Activated naive CD8-positive, alpha-beta T cell treated with anti-CD3 and anti-CD28 coated beads, Interleukin-2, amount 50 U/mL, for 24 hours (primary cell): ENCODE measurements at places on chromosomes 7 and 10.

GRCh38 chr10:122490268-122490667 lies 28.9 kb downstream of the HTRA1 start:
- DNase-seq: no peak

DNA sequence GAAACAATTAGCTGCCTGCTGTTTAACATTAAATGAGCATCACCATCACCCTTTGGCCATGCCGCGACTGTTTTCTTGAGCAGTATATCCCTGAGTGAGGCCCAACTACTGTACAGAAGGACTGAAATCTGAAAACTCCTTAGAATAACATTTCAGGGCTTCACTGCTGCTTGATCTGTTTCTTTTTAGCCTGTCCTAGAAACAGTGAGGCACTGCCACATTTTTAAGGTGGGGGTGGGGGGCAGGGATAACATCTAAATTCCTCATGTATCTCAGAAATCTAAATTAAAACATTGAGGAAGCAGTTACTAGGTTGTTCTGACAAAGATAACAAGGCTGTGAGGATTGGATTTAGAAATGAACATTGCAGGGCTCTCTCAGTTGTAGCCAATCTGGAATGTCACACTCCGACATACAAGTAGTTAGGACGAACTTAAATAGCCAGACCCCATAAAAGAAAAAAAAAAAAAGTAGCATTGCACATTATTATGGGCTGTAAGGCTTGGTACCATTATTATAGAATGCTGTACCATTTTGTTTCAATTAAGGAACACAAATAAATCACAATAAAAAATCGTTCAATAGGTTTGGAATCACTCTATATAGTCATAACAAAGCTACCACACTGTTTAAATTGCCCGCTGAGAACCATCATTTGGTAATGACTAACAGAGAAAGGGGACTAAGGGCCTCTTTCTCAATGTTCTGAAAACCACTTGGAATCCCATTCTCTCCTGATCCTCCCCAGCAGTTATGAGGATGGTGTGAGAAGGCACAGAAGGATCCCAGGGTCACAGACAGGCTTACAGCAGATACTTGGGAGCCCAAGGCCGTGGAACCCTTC lies 256.1 kb downstream of the INHBA start:
- DNase-seq: no peak

GRCh38 chr10:93703066-93703465 lies 674 bp upstream of the FRA10AC1 start:
- DNase-seq: peak; percentile 6

- DNase-seq: no peak
These were observed 56.3 kb downstream of the CADPS2 start for GRCh38 chr7:122829962-122830361.

DNA sequence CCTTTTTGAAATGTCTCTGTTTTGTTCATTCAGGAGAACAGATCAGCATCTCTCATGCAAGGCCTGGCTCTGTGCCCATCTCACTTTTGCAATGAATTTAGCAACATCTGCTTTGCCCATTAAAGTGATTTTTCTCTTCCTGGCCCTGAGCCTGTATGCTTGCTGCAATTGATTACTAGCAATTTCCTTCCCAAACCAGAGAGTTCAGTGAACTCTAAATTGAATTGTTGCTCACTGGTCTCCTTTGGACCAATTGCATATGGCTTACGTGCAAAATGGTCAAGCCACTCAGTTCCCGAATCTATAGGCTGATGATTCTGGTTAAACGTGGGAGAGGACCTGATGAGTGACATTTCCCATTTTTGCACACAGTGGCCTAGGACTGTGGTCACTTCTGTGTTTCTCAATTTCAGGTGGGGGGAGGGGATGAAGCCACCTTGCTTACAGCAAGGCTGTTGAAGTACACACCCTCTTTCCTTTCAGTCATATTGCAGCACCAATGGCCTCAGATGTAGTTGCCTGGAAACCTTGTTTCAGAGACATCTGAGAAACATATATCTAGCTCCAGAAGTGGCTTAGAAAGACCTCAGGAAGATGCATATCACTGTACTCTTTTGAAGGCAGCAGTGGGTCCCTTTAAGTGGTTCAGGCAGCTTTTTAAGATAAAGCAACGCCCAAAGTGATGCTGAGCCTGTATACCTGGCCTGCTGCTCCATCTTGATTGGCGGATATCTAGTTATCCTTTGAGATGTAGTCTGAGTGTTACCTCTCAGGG lies 201.4 kb downstream of the PTEN start:
- peak; percentile 20 for DNase-seq

DNA sequence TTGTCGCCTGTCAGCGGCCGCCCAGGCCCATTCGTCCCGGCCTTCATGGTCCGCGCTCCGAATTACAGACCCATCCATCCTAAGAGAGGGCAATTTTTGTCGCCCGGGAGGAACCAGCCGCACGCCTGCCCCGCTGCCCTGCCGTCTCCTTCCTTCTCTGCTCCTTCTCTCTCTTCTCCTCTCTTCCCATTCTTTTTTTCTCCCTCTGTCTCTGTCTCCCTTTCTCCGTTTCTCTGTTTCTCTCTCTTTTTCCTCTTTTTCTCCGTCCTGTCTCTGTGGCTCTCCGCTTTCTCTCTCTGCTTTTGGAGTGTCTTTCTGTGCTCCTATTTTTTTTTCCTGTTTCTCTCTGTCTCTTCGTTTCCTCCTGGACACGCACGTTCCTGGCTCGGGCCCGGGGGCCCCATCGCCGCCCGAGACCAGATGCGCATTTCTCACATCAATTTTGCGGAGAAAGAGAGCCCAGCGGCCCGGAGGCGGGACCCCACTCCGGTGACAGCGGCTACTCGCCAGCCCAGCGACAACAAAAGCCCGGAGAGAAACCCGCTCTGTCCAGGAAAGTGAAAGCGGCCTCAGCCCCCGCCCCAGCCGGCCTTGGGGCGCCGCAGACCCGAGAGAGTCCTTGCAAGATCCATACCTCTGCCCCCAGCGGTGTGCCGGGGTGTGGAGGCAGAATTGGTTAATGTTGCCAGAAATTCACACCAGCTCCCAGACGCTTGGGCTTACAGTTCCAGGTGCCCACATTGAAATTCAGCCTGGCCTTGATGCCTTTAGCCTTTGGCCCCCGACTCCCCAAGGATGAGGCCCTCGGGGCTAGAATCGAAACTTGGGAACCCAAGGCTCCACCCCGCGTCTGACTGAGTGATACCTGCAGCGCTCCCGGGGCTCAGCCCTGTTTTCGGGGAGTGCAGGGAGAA lies 4.1 kb downstream of the LBX1 start:
- no peak for DNase-seq

GRCh38 chr10:95513008-95513589 lies 48.1 kb downstream of the SORBS1 start:
- no peak for DNase-seq

DNA sequence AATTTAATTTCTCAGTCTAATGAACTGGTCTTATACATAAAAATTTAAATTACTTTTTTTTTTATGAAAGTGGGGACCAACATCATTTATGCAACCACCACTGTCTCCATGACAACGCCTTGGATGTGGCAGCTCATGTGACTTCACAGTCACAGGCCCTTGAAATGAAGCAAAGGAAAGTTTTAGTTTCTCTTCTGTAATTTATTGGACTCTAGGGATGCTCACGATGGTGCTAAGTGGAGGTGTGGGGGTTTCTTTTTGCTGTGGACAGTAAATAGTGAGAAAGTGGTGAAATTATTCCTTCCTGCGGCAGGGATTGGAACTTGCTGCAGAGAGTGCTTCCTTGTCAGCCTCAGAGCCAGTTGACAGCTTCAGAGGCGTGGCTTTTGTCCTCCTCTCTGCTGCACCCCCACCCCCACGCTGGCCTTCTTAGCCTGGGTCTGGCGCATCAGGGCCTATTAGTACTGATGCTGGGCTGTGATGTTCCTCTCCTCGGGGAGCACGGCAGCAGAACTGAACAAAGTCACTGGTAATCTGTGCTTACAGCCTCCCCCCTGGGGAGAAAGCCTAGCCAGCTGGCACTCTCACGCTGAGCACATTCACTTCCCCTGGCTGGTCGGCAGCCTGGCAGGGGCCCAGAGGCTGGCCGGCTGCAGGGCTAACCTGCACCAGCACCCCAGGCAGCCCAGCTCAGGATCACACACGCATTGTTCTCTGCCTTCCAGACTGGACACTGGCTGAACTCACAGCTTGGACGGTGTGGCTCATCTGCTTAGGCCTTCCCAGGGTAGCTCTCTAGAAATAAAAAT lies 517.5 kb upstream of the GALNT17 start:
- DNase-seq: no peak

- DNase-seq: no peak
These were observed 6.2 kb downstream of the CALHM2 start for GRCh38 chr10:103445767-103446567.

DNA sequence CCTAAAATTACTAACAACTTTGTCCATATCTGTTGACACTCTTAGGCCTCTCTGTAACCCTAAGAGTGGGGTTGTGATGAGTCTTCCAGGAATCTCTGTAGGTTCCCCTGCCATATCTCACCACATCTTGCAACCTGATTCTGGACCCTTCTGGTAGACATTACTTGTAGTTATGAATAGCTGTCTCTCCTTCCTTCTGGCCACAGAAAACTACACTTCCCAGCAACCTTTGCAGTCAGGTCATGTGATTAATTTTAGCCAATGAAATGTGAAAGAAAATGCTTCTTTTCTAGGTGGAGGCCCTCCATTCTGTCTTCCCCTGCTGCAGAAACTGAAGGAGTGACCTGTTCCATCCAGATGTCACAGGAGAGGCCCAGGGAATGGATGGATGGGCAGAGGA lies 147.6 kb upstream of the AOAH start:
- DNase-seq: no peak

GRCh38 chr10:93565446-93565845 lies 1.0 kb upstream of the FFAR4 start:
- no peak for DNase-seq

DNA sequence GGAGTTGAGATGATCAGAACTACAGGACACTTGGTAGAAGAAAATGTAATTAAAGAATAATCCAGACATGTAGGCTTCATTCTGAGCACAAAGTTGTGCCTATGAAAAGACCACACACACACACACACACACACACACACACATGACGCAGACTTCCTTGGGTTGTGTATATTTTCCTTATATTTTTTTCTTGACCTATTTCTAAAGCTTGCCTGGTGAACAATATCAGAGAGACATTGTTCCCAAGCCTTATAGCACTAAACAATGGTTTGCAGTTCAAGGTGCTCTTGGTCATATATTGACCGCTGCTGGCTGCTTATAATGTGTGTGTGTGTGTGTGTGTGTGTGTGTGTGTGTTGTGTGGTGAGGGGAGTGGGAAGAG lies 202.7 kb downstream of the PRPF18 start:
- no peak for DNase-seq

DNA sequence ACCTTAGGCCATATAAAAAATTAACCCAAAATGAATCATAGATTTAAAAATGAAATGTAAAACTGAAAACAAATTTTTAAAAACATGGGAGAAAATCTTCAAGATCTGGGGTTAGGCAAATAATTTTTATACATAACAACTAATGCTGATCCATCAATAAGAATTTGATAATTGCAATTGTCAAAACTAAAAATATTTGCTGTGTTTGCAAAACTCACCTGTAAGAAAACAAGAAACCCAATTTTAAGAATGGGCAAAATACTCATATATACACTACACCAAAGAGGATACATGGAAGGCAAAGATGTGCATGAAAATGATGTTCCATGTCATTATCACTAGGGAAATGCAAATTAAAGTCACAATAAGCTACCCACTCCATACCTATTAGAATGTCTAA lies 194.8 kb upstream of the NRP1 start:
- no peak for DNase-seq

DNA sequence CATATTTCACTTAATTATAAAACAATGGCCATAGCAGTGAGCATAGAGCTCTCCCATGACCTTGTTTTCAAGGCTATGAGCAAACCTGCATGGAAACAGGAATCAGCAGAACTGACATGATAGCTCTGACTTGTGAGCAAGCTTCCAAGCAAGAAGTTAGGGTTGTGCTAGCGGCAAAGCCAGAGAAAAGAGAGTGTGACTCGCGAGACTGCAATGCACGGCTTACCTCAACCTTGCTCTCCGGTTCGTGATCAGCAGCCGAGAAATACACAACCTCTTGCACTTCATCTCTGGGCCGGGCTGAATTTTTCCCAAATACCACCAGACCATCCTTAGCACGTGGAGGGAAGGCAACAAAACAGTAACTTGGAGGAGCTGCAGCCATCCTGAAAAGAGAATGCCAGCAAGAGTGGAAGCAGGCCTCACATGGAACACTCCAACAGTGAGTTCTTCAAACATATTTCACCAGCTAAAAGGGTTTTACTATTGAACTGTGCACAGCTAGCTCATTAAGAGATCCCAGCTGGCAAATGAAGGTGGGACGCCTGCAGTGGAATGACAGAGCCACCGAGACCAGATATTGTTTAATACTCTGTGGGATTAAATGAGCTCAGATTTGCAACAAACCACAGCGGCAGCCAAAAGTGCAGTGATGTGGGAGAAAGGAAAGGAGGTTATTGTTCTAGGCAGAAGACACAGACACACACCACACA lies 20.8 kb downstream of the SCRN1 start:
- no peak for DNase-seq

GRCh38 chr10:4522296-4523000 lies 303.6 kb upstream of the AKR1E2 start:
- no peak for DNase-seq

DNA sequence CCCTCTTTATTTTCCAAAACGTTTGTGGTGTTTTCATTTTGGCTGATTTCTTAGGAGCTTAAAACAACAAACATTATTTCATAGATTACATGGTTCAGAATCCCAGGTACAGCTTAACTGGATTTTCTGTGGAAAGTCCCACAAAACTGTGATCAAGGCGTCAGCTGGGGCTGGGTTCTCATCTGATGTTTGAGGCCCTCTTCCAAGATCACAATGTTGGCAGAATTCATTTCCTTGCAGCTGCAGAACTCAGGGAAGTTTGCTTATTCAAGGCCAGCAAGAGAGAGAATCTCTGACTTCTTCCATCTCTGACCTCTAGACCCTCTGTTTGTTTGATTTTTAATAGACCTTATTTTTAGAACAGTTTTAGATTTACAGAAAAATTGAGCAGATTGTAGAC lies 108.4 kb upstream of the AGK start:
- no peak for DNase-seq

GRCh38 chr10:132027423-132027983 lies 38.2 kb upstream of the JAKMIP3 start:
- no peak for DNase-seq

DNA sequence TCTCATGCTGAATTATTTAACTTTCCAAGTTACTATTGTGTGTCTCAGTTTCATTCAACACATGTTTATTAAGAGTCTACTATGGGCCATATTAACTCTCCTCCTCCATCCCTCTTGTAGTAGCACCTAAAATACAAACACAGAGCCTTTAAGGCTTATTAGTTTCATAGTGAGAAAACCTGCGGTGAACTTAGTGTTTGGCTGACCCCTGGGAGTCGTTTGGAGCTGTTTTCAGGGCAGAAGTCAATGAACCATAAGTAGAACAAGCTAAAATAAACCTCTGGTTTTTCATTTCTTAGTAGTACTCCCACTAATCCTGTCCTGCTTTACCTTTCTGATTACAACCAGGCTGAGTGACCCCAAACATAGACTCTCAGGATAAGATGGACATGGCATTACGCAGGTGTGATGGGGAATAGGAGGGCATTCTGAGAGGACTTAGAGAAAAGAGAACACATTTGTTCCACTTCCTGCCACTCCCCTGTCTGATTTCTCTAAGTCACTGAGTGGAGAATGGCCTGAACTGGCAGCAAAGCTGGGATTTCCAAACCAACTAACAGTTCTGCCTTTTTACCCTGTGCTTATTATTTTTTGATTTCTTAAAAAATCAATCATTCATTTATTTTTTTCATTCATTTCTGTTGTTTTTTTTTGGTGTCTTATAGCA lies 74.5 kb downstream of the LRMDA start:
- no peak for DNase-seq
